Left colon (tissue), 2 donors: ENCODE measurements at places on chromosomes 5 and 9. TPM values are rescaled to one million over a fixed set of nuclear protein-coding genes. Genes with fewer than 3 reads are reported as not detected.
A peak's percentile ranks its signal among the peaks of the same experiment; 100 is the strongest.

DNA sequence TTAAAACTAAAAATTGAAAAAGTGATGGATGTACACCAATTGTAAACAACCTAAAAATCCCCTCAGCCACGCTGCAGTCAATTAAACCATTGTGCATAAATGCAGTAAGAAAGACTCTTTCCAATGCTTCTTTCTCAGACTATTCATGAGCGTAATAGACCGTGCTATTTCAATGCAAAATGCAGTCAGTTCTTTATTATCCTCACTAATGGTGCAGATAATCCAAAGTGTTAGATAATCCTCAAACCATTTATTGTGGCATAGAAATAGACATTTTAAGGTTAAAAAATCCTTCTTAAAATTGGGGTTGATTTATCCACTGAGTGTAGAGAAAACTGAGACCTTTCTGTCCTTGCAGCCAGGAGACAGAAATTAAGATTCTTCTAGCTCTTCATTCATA, 1862.8 kb downstream of the EFNA5 start:
- DNase-seq: no peak

GRCh38 chr5:3276896-3277295, 318.7 kb upstream of the IRX1 start:
- DNase-seq: no peak

- no peak for DNase-seq
Measured at GRCh38 chr9:103757062-103757461, 337.0 kb upstream of the SMC2 start.

Gene ARHGEF39
- 5.2 TPM for total RNA-seq

- no peak for DNase-seq
Measured at GRCh38 chr9:136757751-136758140, 297 bp downstream of the LCN8 start.

DNA sequence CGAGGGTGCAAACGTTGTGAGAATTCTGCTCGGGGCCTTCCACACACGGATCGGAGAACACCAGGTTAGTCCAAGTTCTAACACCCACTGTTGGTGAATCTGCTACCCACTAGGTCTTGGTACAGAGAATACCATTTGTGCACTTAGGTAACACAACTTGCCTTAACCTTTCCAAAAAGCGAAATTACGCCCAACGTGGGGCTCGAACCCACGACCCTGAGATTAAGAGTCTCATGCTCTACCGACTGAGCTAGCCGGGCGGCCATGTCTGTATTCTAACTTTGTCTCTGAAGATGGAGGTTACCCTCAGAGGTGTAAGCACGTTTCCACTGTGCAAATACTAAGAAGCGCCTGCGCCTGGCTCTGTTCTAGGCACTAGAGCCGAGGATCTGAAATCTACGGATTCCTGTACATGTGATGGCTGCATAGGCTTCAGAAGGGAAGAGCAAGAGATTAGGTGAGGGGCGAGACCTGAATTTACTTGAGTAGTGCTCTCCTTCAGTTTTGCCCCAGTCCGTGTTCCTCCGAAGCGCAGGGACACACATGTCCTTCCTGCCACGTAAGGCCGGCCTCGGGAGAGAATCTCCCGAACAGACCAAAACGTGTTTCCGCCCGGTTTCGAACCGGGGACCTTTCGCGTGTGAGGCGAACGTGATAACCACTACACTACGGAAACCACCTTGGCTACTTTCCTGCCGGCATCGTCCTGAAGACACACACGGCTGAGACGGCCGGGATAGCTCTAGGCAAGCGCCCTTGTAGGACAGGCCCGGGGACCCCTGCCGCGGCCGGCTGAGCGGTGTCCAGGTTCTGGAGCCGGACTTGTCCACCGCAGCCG, 1.1 kb upstream of the TRIM41 start:
- DNase-seq: peak; percentile 94

DNA sequence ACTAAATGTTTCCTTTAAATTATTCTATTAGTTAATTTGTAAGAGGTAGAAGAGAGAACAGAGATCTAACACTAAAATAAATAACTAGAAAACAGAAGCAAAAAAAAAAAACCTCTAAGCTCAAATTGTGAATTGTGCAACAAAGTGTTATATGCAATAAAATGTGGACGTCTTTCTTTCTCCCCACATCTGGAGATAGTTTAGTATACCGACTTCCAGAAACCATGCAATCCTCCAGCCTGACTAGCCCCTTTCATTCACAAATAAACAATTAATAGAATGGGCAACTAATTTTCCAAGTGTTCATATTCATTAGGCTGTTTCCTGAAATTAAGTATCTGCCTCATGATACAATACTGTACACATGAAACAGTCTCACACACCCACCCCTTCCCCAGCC, 258.5 kb downstream of the BNC2 start:
- DNase-seq: no peak

Gene LAMC3
- total RNA-seq: 0.82 TPM
